Activated T-helper 17 cell treated with anti-CD3 and anti-CD28 coated beads, Interleukin-2, amount 50 U/mL, for 72 hours (primary cell): ENCODE measurements at places on chromosomes 12 and 14.

GRCh38 chr12:10301103-10301502, 6.6 kb upstream of the KLRD1 start:
- peak; percentile 12 for ATAC-seq

- no peak for ATAC-seq
Observed at GRCh38 chr14:40119765-40120164, 687.5 kb upstream of the FBXO33 start.

DNA sequence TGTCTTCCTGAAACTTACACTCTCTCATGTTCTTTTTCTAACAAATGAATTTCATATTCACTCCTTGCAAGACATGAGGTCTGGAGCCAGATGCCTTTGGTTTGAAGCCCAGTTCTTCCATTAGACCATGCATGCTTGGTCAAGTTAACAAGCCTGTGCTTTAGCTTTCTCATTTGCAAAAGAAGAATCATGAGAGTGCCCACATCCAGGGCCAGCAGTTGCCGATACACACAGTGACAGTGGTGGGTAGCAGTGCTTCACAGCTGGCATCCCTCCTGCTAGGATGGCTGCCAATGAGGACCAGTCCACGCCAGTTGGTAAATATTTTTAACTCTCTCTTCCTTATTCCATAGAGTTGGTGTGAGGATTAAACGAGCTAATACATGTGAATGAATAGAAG, 163.1 kb downstream of the PHLDA1 start:
- no peak for ATAC-seq

DNA sequence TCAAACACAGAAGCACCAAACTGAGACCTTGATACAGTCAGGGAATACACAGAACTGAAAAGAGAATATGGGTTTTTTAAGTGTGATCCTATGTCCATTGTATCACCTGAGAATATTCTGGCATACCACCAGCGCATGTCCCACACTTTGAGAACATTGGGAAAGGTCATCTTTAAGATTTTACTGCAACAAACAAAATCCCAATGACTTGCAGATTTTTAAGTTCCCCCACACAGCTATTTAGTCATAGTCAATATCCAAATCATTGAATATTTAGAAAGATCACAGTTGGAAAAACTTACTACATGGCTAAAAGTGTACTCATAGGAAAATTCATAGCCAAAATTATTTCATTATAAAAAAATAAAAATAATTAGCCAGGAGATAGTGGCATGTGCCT, 54.5 kb downstream of the TRPV4 start:
- no peak for ATAC-seq

DNA sequence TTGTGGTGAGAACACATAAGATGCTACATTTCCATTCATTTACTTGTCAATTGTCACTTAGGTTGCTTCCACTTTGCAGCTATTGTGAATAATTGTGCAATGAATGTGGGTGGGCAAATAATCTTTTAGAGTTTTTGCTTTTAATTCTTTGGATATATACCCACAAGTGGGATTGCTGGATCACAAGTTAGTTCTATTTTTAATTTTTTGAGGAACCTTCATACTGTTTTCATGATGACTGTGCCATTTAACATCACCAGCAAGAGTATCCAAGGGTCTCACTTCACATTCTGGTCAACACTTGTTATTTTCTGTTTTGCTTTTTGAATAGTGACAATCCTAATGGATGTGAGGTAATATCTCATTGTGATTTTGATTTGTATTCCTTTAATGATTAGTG, 10.5 kb downstream of the CLEC6A start:
- no peak for ATAC-seq

- no peak for ATAC-seq
Observed at GRCh38 chr12:108647585-108648287, 14.0 kb upstream of the SELPLG start.

DNA sequence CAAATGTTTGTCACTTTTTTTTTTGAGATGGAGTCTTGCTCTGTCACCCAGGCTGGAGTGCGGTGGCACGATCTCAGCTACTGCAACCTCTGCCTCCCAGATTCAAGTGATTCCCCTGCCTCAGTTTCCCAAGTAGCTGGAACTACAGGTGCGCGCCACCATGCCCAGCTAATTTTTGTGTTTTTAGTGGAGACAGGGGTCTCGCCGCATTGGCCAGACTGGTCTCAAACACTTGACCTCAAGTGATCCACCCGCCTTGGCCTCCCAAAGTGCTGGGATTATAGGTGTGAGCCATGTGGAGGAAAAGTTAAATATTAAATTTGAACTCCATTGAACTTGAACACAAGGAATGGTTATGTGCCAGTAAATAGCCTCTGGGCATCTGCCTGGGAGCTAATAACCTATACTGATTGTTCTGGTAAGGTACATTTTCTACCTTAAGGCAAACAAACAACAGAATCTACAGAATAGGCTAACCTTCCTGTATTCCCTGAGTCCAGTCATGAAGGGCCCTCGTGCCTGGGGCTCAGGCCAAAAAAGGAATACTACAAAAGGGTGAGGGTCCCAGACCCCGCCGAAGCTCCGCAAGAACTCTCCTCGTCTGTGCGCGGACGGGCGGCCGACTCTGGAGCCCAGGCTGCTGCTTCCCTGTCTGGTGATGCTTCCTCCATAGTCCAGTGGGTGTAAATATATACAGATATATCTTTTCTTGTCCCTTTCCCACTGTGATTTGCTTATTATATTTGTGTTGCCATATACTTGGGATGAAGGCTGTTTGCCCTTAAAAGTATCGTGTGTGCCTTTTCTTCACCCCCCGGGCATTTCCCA, 74.0 kb upstream of the EIF5 start:
- ATAC-seq: no peak

DNA sequence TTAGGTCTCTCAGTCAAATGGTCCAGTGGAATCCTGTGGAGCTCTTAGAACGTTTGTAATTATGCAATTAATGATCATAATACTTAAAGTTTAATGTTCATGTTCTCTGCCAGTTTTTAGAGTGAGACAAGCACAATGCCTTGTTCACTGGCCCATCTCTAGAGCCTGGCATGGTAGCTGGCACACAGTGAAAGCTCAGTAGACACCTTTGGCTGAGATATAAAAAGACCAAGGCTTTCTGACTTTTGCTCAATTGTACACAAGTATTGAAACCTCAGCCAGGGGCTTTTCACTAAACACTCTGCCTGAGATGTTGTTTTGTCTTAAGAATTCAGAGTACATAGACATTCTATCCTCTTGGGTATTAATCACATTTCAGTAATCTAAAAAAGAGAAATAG, 241.8 kb upstream of the ATP2B1 start:
- ATAC-seq: peak; percentile 27

DNA sequence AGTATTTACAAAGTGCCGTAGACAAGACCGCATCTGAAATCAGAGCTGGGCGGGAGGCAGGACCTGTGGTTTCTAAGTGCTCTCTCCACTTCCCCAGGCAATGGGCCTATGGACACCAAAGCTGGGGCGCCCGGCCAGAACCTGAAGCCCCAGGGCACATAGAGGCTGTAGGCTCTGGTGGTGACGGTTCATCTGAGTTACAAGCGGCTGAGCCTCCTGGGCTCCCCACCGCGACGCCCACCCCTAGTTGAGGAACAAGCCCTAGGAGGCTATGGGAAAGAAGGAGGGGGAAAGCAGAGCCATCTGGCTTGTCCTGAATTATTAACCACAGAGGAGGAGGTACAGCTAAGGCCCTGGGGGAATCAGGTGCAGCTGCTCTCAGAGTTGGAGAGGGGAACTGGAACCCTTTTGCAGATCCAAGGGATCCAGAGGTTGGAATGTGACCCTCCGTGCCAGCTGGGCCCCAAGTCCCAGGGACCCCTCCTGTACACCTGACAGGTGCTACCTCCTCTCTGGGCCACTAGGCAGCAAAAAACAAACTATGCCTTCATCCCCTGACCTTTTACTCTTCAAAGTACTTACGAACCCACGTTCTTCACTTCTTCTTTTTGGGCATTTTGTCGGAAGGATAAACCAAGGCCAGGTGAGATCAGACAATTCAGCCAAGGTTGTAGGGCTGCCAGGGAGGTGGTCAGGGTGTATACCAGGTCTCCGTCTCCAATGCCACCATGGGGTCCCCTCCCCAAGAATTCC, 77.2 kb downstream of the ARL6IP4 start:
- no peak for ATAC-seq

DNA sequence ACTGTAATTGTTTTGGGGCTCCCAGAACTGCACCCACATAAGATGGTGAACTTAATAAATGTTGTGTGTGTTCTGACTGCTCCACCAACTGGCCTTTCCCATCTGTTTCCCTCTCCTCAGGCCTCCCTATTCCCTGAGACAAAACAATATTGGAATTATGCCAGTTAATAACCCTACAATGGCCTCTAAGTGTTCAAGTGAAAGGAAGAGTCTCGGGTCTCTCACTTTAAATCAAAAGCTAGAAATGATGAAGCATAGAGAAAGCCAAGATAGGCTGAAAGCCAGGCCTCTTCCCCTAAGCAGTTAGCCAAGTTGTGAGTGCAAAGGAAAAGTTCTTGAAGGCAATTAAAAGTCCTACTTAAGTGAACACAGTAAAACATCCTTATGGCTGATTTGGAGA, 13.4 kb downstream of the ACOT6 start:
- no peak for ATAC-seq

- no peak for ATAC-seq
Observed at GRCh38 chr12:80192087-80192486, 92.8 kb downstream of the OTOGL start.

GRCh38 chr12:94080341-94081009, 67.9 kb upstream of the PLXNC1 start:
- ATAC-seq: no peak

- ATAC-seq: no peak
Observed at GRCh38 chr14:45679853-45680252, 426.9 kb upstream of the MIS18BP1 start.

DNA sequence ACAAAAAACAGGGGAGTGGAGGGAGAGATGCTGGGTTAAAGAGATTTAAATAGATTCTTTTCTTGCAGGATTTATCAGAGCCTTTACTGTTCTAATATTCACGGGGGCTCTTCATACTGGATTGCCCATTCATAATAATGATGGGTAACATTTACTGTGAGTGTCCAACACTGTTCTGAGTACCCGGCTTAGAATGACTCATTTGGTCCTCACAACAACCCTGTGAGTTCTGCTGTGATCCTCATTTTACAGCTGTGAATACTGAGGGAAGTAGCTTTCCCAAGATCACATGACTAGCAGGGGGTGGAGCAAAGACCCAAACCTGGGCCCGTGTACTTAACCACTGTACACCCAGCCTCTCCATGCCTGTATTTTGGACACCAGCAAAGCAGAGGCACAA, 113.4 kb downstream of the NT5DC3 start:
- ATAC-seq: no peak

DNA sequence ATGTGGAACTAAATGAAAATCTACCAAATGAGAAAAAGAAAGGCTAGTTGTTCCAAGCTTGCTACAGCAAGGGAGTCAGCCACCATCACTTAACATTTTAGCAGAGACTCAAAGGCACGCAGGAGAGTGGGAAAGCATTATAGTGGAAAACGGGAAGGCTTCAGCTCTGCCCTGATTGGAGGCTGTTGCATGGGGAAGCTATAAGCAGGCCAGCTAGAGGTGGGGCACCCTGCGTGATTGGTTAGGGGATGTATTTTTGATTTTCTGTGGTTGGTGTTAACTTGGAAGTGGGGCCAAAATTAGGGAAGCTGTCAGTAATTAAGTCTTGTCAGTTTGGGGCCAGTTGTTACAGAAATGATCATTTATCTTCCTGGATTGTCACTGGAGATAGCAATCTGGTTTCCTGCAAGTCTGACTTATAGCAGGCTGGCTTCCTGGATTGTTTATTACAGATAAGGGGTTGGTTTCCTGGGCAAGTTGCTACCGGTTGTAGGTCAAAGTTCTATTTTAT, 93.9 kb downstream of the FAR2 start:
- no peak for ATAC-seq

DNA sequence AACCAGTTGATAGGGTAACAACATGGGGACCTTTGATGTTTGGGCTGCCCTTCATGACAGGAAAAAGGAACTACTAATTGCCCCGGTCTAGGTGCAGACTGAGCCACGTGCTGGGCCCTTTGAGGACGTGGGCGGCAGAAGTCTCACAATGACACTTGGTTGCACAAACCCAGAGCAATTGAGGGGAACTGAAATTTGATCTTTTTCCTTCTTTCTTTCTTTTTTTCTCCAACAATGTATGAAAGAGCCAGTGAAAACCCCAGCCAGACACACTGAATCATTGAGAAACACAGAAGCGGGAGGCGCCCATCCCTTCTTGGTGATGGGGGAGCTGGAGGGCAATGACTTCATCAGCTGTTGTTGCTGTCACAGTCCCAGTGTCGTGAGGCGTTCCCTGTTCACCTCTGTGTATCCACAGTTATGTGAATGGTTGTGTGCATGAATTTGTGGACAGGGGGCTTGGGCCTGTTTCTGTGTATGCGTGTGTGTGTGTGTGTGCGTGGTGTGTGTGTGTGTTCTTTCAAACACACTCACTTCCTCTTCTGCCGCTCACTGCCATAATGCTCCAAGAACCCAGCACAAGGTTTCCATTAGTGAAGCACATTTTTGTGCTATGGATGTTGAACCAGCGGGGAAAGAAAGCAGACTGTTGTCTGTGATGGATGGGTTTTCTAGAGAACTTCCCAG, 137.5 kb upstream of the CCND2 start:
- ATAC-seq: peak; percentile 96
